Left kidney (tissue), 8 donors: ENCODE measurements at places on chromosomes 1 and 21.

DNA sequence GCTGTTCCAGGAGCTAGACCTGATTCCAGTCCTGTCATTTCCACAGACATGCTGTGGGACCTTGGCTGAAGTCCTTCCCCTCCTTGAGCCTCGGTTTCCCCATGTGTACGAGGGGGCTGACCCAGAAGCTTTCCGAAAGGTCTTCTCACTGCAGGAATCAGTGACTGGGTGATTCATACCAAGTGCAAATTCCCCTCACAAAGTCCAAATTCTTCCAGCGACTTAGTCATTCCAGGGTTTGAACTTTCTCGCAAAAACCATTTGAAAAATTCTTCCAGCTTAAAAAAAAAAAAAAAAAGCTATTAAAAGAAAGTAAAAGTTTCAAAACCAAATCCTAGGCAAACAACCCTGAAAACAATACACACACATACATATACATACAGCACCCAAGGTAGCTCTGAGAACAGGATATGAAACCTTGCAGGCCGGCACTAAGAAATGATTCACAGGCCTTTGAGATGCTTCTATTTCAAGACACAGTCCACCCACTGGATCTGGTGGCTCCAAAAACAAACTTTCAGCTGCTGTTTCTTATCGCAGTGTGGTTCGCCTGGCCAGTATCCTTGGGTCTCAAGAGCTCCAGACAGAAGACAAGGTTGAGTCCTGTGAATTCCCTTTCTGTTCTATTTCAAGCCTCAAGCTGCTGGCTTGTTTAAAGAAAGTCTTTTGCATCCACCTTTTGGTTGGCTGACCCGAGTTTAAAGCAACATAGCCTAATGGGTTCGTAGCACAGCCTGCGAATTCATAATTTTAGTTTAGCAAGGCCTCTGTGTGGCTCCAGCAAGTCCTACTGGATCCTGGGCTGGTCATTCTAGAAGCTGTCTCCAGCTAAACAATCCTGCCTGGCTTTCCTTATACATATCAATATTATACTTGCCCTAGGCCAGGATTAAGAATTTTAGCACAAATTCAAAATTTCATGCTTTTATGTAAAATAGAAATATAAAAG, 18.0 kb upstream of the ID3 start:
- no peak for DNase-seq

GRCh38 chr1:113868387-113869083, 3.0 kb downstream of the PTPN22 start:
- no peak for DNase-seq

DNA sequence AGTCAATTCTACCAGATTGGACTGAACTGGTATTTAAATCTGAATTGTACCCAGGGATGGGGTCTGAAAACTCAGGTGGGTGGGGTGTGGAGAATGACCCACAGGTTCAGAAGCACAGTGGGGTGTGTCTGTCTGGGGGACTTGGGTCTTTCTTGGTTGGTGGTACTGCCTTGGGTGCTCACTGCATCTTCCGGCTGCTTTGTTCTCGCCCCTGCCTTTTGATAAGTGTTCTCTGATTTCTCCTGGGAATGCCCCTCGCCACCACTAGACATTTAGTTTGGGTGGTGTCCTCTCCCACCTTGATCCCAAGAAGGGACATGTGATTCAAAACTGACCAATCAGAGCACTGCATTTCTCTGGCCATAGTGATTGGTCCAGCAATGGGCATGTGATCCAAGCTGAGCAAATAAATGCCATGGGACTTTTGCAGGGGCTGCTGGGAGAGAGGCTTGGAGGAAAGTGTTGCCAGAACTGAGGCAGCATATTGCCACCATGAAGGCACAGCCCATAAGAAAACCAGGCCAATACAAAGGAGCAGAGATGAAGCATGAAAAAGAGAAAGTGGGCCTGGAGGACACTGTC, 270.5 kb downstream of the NPHP4 start:
- DNase-seq: no peak

GRCh38 chr1:2856066-2856390, 54.5 kb upstream of the TTC34 start:
- DNase-seq: no peak

DNA sequence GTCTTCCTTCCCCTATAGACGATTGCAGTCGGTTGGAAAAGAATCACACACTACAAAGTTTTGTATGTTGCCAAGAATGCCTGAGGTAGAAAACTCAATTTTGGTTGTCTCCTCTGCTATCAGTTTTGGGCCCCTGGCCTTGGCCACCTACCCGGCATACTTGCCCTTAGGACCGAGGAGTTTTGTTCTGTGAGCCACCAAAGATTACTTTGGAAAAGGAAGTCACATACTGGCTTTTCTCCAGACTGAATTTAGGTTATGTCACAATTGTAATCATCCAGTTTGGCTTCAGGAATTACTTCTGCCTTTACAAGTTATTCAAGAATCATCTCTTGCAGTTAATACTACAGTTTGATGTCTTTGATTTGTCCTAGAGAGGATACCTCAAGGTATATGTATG, 71.4 kb downstream of the RGL1 start:
- no peak for DNase-seq
